ENCODE measurements at places on chromosomes 6 and 20. TPM values are rescaled to one million over a fixed set of nuclear protein-coding genes. Genes with fewer than 3 reads are reported as not detected.

The LZTS3 gene
- 1.5 TPM for total RNA-seq

DNA sequence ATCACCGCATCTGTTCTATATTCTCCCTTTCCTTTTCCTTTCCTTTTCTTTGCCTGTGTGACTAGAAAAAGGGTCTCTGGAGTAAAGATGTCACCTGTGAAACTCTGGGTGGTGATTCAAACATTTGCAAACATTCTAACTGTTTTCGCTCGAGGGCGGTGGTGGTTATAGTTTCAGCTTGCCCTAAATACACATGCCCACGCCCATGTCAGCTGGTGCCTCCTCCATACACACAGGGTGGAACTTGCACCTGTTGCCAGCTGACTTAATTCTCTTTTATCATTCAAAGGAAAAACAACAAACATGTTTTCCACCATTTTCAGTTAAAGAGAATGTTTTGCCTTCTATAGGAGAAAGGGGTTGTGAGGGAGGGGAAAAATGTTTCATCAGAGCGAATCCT is 381.9 kb upstream of the ARID1B start:
- H3K4me1 ChIP-seq, result peaks cover 77% of the 10 kb centered on the region
- DNase-seq, result peak; percentile 72
- peak overlapping the region; percentile 61 for H3K27ac ChIP-seq
- H3K36me3 ChIP-seq, result no peaks in the 10 kb centered on the region
- H3K27me3 ChIP-seq, result peaks cover 6% of the 10 kb centered on the region
- H3K4me3 ChIP-seq, result peak overlapping the region; percentile 42

The ZNF335 gene
- 26.0 TPM for total RNA-seq

DNA sequence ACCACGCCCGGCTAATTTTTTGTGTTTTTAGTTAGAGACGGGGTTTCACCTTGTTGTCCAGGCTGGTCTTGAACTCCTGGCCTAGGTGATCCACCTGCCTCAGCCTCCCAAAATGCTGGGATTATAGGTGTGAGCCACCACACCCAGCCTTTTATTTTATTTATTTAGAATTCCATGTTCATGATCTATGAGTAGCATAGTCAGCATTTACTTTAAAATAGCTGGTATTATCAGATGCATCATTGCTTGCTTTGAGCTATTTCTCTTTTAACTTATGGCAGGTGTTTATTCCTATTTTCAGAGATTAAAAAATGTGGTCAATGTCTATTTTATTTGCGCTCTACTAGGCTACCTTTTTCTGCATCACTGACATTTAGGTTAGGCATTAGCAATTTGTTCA is 152.0 kb downstream of the UTRN start:
- H3K27ac ChIP-seq, result no peak overlapping the region
- no peak for DNase-seq
- H3K4me3 ChIP-seq, result no peak overlapping the region
- peaks cover 59% of the 10 kb centered on the region for H3K36me3 ChIP-seq
- H3K4me1 ChIP-seq, result peaks cover 8% of the 10 kb centered on the region

DNA sequence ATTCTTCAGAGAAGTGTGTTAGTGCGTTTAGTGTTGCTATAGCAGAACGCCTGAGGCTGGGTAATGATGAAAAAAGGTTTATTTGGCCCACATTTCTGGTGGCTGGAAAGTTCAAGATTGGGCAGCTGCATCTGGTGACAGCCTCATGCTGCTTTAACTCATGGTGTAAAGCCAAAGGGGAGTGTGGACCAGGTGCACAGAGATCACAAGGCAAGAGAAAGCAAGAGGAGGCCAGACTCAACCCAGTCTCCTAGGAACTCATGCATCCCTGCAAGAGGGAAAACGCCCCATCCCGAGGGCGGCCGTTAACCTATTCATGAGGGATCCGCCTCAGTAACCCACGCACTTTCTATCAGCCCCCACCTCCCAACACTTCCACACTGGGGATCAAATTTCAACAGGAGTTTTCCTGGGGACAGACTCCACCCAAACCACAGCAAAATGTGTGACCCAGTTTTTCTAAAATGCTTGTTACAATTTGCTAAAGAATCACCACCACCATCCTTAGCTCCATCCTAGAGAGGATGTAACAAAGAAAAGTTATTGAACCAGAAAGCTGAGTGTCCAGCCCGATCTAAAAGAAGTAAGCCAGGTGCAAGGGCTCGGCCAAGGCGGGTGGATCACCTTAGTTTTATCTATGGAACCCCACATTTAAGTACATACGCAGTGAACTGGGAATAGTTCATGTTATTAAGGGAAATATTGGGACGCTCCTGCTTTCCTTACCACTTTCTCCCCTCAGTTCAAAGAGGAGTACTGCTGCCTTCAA is 164.8 kb downstream of the QKI start:
- no peak overlapping the region for H3K27ac ChIP-seq
- H3K4me1 ChIP-seq, result no peaks in the 10 kb centered on the region
- DNase-seq, result no peak
- no peaks in the 10 kb centered on the region for H3K36me3 ChIP-seq
- H3K27me3 ChIP-seq, result no peaks in the 10 kb centered on the region

The BACH2 gene
- 55.4 TPM for total RNA-seq

DNA sequence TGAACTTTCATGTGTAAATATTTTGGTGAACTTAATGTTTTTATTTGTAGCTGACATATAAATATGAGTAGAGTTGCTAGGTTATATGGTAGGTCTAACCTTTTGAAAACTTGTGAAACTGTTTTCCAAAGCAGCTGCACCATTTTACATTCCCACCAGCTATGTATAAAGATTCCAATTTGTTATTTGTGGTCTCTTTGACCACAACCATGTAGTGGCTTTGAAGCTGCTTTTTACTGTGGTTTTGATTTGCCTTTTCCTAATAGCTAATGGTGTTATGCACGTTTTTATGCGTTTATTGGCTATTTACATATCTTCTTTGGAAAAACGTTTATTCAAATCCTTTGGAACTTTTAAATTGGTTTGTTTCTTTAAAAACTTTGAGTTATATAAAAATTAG is 10.3 kb downstream of the CST3 start:
- H3K27ac ChIP-seq, result no peak overlapping the region
- no peaks in the 10 kb centered on the region for H3K4me1 ChIP-seq
- no peaks in the 10 kb centered on the region for H3K36me3 ChIP-seq
- H3K4me3 ChIP-seq, result no peak overlapping the region
- no peak for DNase-seq
- peaks cover 3% of the 10 kb centered on the region for H3K27me3 ChIP-seq

All from activated CD4-positive, alpha-beta memory T cell treated with anti-CD3 and anti-CD28 coated beads for 36 hours (primary cell).